ENCODE measurements at places on chromosomes 1 and 21.

DNA sequence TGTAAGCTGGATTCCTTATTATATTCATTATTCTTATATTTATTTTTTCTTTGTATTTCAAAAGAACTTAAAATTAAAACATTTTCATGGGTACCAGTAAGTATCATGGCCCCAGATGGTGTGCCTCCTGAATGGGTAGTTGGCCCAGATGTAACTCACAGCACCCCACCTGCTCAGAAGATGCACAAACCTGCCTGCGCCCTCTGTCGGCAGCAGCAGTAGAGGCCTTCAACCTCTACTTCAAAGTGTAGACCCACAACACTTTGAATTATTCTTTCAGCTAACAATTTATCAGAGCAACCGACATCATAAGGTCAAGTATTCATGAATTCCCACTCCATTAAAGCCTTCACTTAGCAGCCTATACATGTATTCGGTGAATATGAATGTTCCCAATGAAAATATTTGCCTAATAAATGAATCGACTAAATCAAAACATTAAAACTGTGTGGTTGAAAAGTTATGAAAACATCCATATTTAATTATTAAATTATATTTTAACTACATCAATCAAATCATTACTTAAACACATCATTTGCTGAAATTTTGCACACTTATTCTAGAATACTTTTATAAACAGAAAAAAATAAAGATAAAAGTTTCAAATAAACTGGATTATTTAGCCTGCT is 25.4 kb downstream of the PIGM start:
- peak; percentile 81 for DNase-seq

- no peak for DNase-seq
Observed at GRCh38 chr1:211800925-211801607, 29.5 kb downstream of the LPGAT1 start.

GRCh38 chr1:145751491-145752037 is 32.3 kb downstream of the CD160 start:
- DNase-seq = no peak

DNA sequence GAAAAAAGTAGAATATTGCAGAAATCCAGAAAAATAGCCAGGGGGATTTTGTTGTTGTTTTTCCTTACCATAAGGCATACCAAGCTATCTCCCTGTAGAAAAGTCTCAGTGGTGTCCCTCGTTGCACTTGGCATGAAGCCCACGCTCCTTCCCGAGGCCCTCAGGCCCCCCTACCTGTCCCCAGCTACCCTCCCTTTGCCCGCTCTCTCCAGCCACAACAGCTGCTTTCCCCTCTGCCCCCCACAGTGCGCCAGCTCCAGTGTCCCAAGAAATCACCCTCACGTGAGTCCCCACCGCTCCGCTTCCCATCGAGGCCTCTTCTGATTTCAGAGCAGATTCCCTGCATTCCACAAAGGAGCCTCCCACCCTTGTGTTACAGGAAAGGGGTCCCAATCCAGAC is 8.4 kb downstream of the AGTRAP start:
- DNase-seq = no peak

GRCh38 chr1:161427733-161428516 is 60.2 kb upstream of the CFAP126 start:
- peak; percentile 42 for DNase-seq

DNA sequence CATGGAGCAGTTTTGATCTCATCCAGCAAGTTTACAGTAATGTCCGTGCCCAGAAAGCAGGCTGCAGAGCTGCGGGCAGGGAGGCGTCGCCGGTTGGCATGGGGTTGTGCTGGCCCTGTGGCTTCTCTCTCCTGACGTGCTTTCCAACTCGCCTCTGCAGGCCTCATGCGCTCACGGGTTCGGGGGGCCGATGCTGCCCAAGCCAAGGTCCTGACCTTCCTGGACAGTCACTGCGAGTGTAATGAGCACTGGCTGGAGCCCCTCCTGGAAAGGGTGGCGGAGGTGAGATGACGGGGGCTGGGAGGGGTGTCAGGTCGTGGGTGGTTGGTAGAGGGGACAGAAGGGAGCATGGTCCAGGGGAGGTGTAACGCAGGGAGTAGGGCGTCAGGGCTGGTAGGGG is 176.1 kb downstream of the GALNT2 start:
- no peak for DNase-seq
